ENCODE measurements at places on chromosomes 13 and 19.

DNA sequence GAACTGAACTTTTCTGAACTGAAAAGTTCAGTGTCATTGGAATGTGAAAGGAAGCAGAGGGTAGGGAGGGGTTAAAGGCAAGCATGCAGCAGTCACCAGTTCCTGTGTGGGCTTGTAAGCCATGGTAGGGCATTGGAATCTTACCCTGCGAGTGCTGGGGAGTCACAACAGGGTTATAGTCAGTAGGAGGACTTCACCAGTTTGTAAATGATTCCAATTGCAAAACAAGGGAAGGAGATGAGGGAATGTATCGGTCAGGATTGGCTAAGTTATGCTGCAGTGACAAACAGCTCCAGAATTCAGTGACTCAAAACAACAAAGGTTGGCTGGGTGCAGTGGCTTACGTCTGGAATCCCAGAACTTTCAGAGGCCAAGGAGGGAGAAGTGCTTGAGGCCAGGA is 12.8 kb downstream of the LYPD3 start:
- DNase-seq: no peak

GRCh38 chr19:648904-649801 is 9.5 kb downstream of the FGF22 start:
- no peak for DNase-seq

DNA sequence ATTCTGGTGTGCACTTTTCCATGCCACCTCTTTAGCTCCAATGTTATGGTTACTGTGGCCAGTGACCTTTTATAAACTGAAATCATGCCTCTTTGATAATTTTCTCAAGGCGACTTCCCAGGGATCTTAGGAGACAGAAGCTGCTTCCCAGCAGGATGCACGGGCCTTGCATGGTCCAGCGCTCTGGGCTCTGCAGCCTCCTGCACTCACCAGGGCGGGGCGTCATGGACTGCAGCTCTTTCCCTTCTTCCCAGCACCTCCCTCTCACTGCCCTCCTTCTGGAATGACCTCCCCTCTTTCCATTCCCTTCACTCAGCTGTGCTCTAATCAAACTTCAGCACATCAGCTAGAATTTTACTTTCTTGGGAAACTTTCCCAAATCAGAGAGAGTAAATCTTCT is 318.3 kb downstream of the IRS2 start:
- no peak for DNase-seq

- no peak for DNase-seq
Measured at GRCh38 chr19:49415102-49415809, 8.0 kb downstream of the PTH2 start.

GRCh38 chr19:4652075-4652474 is 12.8 kb downstream of the TNFAIP8L1 start:
- no peak for DNase-seq

DNA sequence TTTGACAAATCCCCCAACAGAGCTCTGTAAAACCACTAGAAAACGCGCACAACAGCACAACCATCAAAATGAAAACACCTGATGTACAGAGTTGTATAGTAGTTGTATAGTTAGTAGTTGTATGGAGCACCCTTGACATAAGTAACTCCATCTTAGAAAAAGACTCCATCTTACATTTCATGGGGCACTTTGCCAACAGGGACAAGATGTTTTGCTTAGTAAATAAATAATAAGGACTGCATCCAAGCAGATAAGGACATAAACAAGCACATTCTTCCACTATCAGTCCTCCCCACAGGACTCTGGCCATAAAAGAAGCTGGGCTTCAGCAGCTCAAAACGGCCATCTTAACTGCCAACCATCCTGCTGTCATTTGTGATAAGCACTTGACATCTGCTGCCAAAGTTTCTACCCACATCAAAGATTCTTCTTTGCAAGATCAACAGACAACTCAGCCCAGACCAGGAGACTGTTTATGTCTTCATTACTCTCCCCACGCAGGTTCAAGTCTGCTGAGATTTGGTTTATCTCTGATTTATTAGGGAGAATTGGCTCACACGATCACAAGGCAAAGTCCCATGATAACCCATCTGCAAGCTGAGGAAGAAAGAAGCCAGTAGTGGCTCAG is 20.7 kb upstream of the ZNF331 start:
- DNase-seq: no peak

GRCh38 chr19:12000152-12000981 is 35.1 kb downstream of the ZNF433 start:
- no peak for DNase-seq

GRCh38 chr19:13208672-13209483 is 58.7 kb downstream of the IER2 start:
- no peak for DNase-seq

GRCh38 chr19:35447606-35448469 is at the start of gene FFAR2:
TSS of gene FFAR2 (plus strand) at chr19:35448257. CDS start at chr19:35449715, 1,458 bp downstream.
- no peak for DNase-seq

GRCh38 chr19:36686365-36687213 is 823 bp upstream of the ZNF567 start:
- DNase-seq: no peak

DNA sequence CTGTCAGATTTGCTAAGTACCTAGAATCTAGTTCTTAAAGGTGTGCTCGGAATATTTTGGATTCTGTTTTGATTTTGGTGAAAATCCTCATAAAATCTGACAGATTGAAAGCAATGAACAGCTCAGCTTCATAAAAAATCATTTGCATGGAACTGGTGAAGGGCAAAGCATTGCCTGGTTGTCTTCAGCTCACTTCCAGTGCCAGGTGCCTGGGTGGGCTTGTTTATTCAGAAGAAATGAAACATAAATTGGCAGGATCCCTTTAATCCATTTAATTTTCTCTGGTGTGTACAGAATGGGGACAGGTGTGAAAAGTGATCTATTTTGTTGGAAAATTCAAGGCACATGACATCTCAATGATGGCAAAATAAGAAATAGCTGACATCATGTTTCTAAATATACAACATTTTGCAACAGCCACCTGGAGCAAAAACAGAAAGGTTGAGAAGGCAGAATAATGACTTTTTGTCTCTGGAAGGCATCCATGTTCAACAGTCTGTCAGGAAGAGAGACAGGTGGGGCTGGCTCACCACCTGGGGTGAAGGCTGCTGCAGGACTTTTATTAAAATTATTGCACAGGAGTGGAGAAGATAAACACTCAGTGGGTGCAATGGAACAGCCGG is 52.2 kb downstream of the RFC3 start:
- DNase-seq: no peak

DNA sequence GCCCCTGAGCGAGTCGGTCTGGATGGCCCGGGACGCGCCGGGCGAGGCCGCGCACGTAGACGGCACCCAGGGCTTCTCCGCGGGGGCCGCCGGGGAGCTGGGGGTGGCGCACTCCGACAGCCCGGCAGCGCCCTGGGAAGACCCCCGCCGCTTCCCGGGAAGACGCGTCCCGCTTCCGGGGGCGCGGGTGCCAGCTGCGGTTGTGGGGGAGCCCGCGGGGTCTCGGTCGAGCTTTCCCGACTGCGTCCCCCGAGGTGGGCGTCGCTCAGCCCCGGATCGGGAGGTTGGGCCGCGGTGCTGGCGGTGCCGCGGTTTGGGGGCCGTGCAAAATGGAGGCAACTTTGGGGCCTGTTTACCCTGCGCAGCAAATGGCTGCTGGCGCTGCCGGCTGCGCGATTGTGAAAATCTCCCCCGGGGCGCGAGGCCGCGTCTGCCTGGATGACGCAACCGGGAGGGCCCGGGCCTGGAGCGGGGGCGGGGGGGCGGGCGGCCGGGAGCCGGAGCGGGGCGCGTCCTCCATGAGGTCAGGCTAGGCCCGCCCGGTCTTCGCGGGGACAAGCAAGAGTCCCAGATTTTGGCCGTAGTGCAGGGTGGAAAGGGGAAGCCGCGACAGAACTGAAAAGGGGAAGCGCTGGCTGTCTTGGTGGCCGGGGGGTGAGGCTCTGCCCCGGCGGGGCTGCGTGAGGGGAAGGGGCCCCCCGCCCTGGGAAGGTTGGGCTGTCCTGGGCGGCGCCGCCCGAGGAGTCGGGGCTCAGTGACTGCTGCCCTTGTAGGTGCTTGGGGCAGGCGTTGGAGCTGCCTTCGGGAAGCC is 11.3 kb downstream of the PEAK3 start:
- peak; percentile 67 for DNase-seq

DNA sequence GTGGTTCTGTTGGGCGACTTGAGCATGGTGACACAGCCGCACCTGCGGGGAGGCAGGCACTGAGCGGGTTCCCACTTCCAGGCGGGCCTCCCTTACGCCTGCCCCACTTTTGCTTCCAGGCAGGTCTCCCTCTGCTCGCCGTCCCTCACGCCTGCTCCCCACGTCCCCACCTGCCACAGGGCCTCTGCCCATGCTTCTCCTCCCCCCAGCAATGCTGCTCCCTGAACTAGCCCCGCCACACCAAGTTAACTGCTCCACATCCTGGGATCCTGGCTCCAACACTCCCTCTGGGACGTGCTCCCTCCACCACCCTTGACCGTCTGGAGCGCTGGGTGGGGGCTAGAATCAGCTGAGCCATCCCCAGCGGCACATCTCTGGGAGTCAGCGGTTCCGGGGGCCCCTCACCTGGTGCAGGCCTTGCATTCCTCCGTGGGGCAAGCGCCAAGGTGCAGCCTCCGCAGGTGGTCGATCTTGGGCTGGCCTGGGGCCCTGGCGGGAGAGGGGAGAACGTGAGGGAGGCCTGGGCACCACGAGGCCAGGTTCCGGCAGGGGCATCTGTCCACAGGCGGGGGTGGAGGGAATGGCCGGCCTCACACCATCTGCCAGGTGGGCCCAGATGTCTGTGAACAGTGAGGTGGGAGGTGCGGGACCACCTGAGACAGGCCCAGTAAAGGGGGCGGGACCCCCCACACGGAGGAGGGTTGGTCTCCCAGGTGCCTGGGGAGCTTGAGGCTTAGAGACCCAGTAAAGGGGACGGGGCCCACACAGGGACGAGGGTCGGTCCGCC is 9.2 kb downstream of the CFD start:
- no peak for DNase-seq

DNA sequence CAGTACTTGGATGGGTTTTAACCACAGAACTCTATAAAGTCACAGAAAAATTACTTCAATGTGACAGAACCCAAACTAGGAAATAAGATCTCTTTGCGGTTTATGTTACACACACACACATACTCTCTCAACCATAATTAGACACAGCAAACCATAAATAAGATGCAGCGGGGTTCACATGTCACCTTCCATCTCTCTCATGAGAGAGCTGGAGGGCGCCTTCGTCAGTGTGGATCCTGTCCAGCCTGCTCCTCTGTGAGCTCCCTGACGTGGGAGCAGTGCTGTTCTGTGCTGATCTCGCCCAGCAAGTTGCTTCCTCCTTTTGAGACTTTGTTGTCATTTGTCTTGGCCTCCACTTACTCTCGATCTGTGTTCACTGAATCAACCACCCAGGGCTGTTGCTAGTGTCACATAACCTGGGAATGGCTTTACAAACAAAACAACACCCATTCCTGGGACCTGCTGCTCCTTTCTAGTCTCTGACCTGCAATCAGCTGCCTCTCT is 204.9 kb upstream of the KL start:
- DNase-seq: peak; percentile 60

GRCh38 chr13:53946500-53946899 is 917.9 kb downstream of the OLFM4 start:
- no peak for DNase-seq

- no peak for DNase-seq
Measured at GRCh38 chr19:53308339-53308811, 25.2 kb upstream of the ZNF845 start.

DNA sequence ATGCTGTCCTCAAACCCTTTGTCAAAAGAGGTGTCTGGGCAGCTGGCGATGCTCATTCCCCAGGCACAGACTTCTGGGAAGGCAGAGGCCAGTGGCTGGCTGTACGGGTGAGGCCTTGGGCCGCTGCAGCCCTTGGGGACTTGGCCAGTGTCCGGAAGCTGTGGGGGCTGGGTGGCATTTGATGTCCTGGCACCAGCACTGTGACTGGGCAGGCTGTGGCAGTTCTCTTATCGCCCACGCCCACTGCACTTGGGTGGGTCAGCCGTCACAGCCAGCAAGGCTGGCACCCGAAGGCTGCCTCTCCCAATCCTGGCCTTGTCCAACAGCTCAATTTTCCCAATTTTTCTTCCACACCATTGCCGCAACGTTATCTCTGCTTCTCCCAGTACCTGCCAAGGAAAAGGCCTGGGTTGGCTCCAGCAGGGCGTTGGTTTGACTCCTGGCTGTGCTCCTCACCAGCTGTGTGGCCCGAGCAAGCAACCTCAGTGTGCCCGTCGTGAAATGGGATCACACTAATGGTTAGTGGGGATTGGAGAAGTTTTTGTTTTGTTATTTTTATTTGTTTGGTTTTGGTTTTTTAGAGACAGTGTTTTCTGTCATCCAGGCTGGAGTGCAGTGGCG is 12.7 kb upstream of the SLC44A2 start:
- no peak for DNase-seq

GRCh38 chr13:110687736-110688135 is 18.2 kb downstream of the CARS2 start:
- no peak for DNase-seq

DNA sequence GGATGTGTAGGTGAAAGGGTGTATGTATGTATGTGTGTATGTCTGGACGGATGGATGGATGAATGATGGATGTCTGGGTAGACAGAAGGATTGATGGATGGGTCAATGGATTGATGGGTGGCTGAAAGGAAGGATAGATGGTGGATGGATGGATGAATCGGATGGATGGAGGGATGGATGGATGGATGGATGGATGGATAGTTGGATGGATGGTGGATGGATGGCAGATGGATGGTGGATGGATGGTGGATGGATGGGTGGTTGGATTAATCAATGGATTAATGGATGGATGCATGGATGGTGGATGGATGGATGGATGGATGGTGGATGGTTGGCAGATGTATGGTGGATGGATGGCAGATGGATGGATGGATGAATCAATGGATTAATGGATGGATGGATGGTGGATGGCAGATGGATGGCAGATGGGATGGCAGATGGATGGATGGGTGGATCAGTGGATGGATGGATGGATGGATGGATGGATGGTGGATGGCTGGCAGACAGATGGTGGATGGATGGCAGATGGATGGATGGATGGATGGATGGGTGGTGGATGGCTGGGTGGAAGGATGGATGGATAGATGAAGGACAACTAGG is 16.5 kb upstream of the PPP5C start:
- no peak for DNase-seq

DNA sequence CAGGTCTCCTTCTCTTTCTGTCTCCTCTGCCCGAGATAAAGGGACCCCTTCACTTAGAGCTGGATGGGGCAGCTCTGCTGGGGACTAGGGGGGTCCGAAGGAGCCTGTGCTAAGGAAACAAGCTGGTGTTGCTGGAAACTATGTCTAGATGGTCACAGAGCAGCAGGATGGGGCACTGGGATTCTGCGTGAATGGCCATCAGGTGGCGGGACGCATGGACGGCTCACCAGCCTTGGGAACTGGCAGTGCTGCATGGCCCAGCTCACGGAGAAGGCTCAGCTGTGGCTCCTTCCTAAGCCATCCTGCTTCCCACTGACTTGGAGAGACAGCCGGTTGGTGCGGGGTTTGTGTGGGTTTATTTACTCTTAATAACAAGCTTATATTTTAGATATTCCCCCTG is 411.8 kb downstream of the ZNF536 start:
- no peak for DNase-seq

GRCh38 chr13:75145927-75146326 is 336.0 kb downstream of the TBC1D4 start:
- no peak for DNase-seq
